Activated naive CD4-positive, alpha-beta T cell (primary cell): ENCODE measurements at places on chromosomes 11 and 22.

DNA sequence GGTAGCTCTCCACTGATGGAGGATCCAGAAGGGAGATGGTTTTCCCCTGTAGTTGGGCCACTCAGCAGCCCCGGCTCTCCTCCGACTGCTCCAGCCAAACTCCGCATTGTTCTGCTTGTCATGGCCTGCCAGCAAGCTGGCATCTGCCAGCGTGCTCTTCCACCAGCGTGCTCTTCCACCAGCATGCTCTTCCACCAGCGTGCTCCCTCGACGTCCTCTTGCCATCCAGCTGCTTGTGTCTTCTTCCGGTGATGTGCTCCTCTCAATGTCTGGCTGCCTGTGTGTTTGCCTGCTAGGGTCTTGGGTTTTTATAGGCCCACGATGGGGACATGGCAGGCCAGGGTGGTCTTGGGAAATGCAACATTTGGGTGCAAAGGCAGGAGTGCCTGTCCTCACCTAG lies 43.5 kb upstream of the GNAZ start:
- no peak for DNase-seq

DNA sequence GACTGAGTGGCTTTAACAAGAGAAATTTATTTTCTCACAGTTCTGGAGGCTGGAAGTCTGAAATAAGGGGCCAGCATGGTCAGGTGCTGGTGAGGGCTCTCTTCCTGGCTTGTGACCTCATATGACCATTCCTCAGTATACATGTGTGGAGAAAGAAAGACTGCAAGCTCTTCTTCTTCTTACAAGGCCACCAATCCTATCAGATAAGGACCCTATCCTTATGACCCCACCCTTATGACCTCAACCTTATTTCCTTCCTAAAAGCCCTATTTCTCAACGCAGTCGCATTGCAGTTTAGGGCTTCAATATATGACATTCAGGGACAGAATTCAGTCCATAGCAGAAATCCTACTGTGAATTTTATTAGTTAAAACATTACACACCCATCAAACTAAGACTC lies 124.4 kb upstream of the RAG2 start:
- DNase-seq, result no peak

- no peak for DNase-seq
Observed at GRCh38 chr22:42353883-42354727, 78.1 kb downstream of the NFAM1 start.

DNA sequence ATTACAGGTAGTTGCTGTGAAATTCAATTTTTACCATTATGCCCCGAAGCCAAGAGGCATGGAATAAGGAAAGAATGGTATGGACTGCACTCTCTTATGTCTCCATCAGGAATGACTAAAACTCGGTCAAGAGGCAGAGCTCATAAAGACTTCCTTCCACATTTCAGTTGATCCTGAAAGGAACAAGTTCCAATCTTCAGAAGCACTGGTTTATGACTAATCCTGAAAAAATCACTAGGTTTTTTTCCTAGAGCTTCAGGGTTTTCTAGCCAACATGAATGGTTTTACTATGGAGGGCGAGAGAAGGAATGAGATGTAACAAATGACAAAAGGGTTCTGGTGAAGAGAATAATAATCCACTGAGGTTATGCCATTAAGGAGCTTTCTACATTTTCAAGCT lies 832.2 kb downstream of the NTM start:
- no peak for DNase-seq

- no peak for DNase-seq
Observed at GRCh38 chr11:9922806-9923205, 258.9 kb downstream of the SWAP70 start.

GRCh38 chr11:73507086-73507485 lies 90.8 kb downstream of the FAM168A start:
- DNase-seq, result no peak

- DNase-seq, result no peak
Observed at GRCh38 chr11:83087035-83087434, 15.3 kb upstream of the RAB30 start.

- no peak for DNase-seq
Observed at GRCh38 chr22:41576877-41577276, 12.8 kb downstream of the PMM1 start.

DNA sequence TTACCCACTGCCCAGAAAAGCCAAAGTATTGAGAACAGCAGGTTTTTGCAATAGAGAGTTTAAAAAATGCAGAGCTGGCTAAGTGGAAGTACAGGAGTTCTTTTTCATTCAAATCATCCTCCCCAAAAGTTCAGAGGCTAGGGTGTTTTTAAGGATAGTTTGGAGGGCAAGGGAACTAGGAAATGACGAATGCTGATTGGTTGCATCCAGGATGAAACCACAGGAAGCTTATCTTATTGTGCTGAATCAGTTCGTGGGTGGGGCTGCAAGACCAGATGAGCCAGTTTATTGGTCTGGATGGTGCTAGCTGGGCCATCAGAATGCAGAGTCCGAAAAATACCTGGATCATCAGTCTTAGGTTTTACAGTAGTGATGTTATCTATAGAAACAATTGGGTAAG lies 1427.1 kb downstream of the LRRC4C start:
- DNase-seq, result no peak

- no peak for DNase-seq
Observed at GRCh38 chr11:17163736-17164135, 44.0 kb downstream of the PIK3C2A start.

- no peak for DNase-seq
Observed at GRCh38 chr11:109247071-109247470, 174.9 kb upstream of the C11orf87 start.

- DNase-seq, result no peak
Observed at GRCh38 chr11:3723014-3723708, 52.0 kb upstream of the CHRNA10 start.

DNA sequence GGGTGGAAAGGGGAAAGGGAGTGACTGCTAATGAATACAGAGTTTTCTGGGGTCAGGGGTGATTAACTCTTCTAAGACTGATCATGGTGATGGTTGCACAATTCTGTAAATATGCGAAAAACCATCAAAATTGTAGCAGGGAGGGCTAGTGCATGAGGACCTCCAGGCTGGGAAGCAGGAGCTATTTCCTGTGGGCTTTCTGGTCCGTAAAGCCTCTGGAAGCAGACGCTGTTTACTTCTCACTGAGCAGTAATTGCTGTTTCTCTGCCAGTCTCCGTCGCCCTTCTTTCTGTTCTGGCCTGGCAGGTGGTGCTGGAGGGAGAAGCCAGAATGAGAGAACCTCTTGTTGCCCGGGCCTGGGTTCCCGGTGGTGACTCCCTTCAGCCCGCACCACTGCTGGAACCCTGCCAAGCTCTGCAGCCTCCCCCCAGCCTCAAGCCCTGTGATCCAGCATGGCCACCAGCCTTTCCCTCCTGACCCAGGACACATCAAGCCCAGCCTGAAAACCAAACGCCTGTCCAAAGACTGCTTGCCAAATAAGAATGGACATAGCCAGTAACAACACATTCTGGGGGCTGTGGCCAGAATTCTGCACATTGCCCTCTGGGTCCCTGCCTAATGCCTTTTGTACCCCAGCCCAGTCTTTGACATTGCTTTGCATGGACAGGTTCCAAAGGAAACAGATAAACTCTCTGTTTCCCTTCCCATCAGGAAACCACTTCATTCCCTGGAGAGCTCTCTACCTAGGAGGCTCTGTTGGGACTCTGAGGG lies 201.0 kb upstream of the NAV2 start:
- DNase-seq, result no peak

- no peak for DNase-seq
Observed at GRCh38 chr11:2387266-2387987, 10.3 kb downstream of the CD81 start.

- DNase-seq, result no peak
Observed at GRCh38 chr11:117378976-117379865, 51.6 kb downstream of the CEP164 start.

- no peak for DNase-seq
Observed at GRCh38 chr22:37776639-37777005, 31.1 kb upstream of the GCAT start.

DNA sequence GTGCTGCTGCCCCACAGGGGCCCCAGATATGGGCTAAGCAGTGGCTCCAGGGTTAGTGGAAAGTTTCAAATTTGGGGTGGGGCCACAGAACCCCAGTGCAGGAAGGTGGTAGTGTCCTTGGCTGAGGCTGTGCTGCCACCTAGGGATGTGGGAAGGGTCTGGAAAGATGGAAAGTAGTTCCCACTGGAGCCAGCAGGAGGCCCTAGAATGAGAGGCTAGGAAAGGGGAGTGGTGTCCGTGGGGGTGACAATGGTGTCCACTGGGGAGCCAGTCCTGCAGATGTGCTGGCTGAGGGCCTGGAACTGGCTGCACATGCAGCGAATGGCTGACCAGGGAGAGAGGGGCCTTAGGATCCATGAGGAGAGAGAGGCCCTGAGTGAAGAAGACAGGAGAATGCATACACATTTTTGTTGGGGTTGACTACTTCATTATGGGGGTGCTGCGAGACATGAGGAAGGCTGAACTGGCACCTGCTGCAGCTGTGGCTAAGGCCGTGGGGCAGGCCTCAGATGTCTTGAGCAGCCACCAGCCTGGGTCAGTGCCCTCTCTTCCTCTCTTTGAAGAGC lies 21.1 kb downstream of the RFPL3 start:
- DNase-seq, result no peak
